ENCODE measurements at places on chromosomes 7 and 10. TPM values are rescaled to one million over a fixed set of nuclear protein-coding genes. Genes with fewer than 3 reads are reported as not detected.

The TACC2 gene
- 93.2 TPM for total RNA-seq

- H3K4me1 ChIP-seq: no peaks in the 10 kb centered on the region
- H3K4me3 ChIP-seq: no peak overlapping the region
- no peak for DNase-seq
- no peak overlapping the region for H3K27ac ChIP-seq
- no peaks in the 10 kb centered on the region for H3K27me3 ChIP-seq
Observed at GRCh38 chr7:28346676-28347363, 65.5 kb upstream of the CREB5 start.

DNA sequence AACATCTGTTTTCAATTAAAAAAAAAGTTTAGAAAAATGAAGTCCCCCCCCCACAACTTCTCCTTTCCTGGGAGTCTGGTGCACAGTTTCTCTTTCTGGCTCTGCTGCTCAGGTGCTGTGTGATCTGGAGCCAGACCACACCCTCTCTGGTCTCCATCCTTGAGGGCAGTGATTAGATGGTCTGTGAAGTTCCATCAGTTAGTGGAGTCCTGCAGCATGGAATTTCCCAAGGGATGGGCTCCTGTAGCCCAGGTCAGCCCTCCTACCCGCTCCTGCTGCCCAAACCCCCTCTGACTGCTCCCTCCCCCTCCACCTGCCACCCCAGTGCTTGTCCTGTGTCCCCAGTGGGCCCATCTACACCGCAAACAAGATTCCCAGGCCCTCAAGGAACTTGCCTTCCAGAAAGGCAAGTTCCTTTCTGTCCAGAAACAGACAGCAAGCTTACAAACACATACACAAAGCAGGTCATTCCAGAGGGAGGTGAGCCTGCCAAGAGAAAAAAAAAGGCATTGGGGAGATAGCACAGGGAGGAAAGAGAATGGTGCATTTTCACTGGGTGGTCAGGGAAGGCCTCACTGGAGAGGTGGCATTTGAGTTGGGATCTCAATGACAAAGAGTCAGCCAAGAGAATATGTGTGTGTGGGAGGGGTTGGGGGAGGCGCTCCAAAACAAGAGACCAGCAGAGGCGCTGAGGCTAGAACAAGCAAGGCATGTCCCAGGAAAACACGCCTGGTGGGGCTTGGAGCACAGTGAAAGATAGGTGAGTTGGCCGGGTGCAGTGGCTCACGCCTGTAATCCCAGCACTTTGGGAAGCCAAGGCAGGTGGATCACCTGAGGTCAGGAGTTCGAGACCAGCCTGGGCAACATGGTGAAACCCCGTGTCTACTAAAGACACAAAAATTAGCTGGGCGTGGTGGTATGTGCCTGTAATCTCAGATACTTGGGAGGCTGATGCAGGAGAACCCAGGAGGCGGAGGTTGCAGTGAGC, 49.5 kb upstream of the SLC29A3 start:
- no peak overlapping the region for H3K4me3 ChIP-seq
- DNase-seq: no peak
- no peaks in the 10 kb centered on the region for H3K4me1 ChIP-seq
- H3K36me3 ChIP-seq: no peaks in the 10 kb centered on the region
- H3K27me3 ChIP-seq: no peaks in the 10 kb centered on the region
- H3K27ac ChIP-seq: no peak overlapping the region

GRCh38 chr7:2644562-2645273, 12.9 kb downstream of the TTYH3 start:
- H3K27ac ChIP-seq: no peak overlapping the region
- no peaks in the 10 kb centered on the region for H3K36me3 ChIP-seq
- no peak for DNase-seq
- H3K4me3 ChIP-seq: no peak overlapping the region
- H3K27me3 ChIP-seq: no peaks in the 10 kb centered on the region
